ENCODE measurements at places on chromosomes 16 and 17. TPM values are rescaled to one million over a fixed set of nuclear protein-coding genes. Genes with fewer than 3 reads are reported as not detected.
A peak's percentile ranks its signal among the peaks of the same experiment; 100 is the strongest.

The CEMP1 gene
- total RNA-seq, result 0.32 TPM

DNA sequence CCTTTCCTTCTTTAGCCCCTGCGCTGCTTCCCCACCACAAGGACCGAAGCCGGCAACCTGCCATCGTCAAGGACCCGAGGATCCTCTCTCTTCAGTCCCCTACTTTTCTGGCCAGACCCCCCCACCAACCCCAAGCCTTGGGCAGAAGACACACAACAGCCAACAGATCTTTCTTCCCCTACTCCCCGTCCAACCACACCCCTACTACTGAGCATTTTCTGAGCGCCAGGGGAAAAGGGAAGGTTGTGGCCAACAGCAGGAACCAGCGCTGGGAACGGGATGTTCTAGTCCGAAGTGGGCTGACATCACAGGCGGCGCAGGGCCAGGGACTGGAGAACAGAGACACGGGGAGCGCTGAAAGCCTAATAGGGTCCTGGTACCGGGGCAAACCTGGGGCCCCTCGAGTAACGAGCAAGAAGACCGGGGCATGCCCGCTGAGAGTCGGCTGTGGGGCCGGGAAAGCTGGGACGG lies 528 bp downstream of the PER1 start:
- peaks cover 3% of the 10 kb centered on the region for H3K27me3 ChIP-seq
- peak overlapping the region; percentile 89 for H3K27ac ChIP-seq
- peaks cover 18% of the 10 kb centered on the region for H3K36me3 ChIP-seq
- DNase-seq, result no peak

- H3K36me3 ChIP-seq, result no peaks in the 10 kb centered on the region
- peak; percentile 78 for DNase-seq
- peaks cover 24% of the 10 kb centered on the region for H3K4me1 ChIP-seq
- H3K27me3 ChIP-seq, result no peaks in the 10 kb centered on the region
- no peak overlapping the region for H3K27ac ChIP-seq
- no peak overlapping the region for H3K4me3 ChIP-seq
Observed at GRCh38 chr17:76888661-76889060, 20.5 kb downstream of the MGAT5B start.

GRCh38 chr17:41784207-41784744 lies 2.2 kb downstream of the JUP start:
- H3K36me3 ChIP-seq, result no peaks in the 10 kb centered on the region
- H3K4me3 ChIP-seq, result peak overlapping the region; percentile 88
- peaks cover 44% of the 10 kb centered on the region for H3K4me1 ChIP-seq
- H3K27ac ChIP-seq, result peak overlapping the region; percentile 99
- DNase-seq, result peak; percentile 67
- H3K27me3 ChIP-seq, result no peaks in the 10 kb centered on the region

The SHISA6 gene
- total RNA-seq, result 1.1 TPM

The CDH13 gene
- total RNA-seq, result 0.48 TPM

DNA sequence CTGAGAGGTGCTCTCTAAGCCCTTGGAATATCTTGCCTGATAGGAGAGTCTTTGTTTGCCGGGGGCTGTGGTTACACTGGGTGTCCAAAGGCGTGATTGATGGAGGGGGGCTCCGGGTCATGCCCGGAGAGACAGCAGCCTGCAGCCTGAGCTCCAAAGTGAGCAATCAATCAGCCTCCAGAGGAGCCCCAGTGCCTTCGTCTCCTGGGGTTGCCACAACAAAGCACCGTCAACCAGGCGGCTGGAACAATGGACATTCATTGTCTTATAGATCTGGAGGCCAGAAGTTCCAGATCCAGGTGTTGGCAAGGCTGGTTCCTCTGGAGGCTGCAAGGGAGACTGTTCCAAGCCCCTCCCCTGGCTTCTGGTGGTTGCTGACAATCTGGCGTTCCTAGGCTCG lies 24.0 kb upstream of the GINS2 start:
- H3K27ac ChIP-seq, result no peak overlapping the region
- peaks cover 19% of the 10 kb centered on the region for H3K27me3 ChIP-seq
- H3K4me3 ChIP-seq, result no peak overlapping the region
- peaks cover 14% of the 10 kb centered on the region for H3K36me3 ChIP-seq

The KRT23 gene
- not detected for total RNA-seq

The PRRT2 gene
- total RNA-seq, result 20.5 TPM

DNA sequence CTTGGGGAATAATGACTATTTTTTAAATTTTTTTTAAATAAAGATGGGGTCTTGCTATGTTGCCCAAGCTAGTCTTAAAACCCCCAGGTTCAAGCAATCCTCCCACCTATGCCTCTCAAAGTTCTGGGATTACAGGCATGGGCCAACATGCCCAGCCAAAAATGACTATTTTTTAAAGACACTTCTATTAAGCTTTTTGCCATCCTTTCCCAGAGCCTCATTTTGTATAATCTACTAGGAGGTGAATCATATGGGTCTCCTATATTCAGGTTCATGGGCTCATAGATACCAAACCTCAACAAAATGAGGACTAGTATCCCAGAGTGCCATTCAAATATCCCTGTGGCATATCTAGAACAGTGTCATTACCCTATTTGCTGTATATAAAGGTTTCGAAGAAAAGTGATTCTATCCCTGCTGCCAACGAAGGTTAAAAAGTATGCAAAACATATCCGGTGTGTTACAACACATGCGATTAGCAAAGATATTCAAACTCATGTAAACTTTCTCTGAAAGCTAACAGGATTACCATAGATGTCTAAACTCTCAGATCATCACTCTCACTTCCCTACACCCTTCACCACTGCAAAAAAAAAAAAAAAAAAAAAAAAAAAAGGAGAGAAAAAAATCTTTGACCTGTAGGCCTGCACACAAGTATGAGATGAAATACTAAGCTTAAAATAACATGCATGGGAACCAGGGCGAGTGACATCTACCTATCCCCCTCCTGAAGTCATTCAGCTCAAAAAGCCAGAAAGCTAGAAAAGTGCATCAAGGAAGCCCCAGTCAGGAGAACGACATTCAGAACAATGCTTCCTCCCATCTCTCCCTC lies 23.5 kb downstream of the XPO6 start:
- H3K27me3 ChIP-seq, result no peaks in the 10 kb centered on the region
- no peak overlapping the region for H3K27ac ChIP-seq
- no peak overlapping the region for H3K4me3 ChIP-seq
- no peak for DNase-seq
- H3K4me1 ChIP-seq, result peaks cover 30% of the 10 kb centered on the region
- H3K36me3 ChIP-seq, result peaks cover 19% of the 10 kb centered on the region

DNA sequence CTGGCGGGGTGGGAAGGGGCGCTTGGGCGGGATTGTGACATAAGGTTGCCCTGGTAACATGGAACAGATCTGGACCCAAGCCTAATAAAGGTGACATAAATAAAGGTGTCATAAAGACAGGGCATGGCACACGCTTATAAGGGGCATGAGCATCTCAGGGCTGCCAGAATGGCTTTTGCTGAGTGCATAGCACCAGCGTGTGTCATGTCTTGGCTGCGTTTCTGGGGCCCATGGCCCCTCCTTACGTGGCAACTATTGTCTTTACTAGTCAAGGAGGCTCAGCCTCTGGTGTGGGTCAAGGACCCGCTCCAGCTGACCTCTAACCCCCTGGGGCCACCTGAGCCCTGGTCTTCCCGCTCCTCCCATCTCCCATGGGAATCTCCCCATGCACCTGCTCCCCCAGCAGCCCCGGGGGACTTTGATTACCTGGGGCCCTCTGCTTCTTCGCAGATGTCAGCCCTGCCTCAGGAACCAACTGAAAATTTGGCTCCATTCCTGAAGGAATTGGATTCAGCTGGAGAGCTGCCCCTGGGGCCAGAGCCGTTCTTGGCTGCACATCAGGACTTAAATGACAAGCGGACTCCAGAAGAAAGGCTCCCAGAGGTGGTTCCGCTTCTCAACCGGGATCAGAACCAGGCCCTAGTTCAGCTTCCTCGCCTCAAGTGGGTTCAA lies 13.9 kb downstream of the LRRC37B start:
- H3K27ac ChIP-seq, result no peak overlapping the region
- H3K27me3 ChIP-seq, result no peaks in the 10 kb centered on the region
- H3K36me3 ChIP-seq, result peaks cover 27% of the 10 kb centered on the region
- no peak for DNase-seq
- H3K4me1 ChIP-seq, result peaks cover 6% of the 10 kb centered on the region

The CIAO3 gene
- 50.9 TPM for total RNA-seq

DNA sequence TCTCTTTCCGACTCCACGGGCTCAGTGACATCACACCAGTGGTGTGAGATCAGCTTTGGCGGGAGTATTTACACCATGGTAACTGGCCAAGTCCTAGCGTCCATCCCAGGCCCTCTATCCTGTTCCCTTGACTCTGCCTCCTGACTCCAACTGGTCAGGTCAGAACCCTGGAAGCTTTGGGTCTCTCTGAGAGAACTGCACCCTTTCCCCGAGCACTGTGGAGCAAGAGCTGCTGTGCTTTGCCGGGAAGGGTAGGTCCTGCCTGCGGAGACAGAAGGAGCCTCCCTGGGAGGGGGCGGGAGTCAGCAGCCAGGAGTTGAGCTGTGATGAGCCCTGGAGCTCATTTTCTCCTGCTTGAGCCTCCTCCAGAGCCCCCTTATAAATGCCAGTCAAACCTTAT lies 212.1 kb upstream of the TNRC6C start:
- H3K27me3 ChIP-seq, result peaks cover 10% of the 10 kb centered on the region
- no peaks in the 10 kb centered on the region for H3K36me3 ChIP-seq
- H3K27ac ChIP-seq, result no peak overlapping the region
- H3K4me1 ChIP-seq, result peaks cover 40% of the 10 kb centered on the region
- peak; percentile 5 for DNase-seq
- H3K4me3 ChIP-seq, result no peak overlapping the region

DNA sequence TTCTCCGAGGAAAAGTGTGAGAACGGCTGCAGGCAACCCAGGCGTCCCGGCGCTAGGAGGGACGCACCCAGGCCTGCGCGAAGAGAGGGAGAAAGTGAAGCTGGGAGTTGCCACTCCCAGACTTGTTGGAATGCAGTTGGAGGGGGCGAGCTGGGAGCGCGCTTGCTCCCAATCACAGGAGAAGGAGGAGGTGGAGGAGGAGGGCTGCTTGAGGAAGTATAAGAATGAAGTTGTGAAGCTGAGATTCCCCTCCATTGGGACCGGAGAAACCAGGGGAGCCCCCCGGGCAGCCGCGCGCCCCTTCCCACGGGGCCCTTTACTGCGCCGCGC lies at the start of gene ERBB2:
Gene ERBB2, plus strand, starts transcription at position 247 of the 330 bp plus-strand sequence. CDS start 175 bp downstream, outside the sequence.
- peak within 1 kb of the TSS; percentile 96 for H3K27ac ChIP-seq
- H3K27me3 ChIP-seq, result no peaks in the 10 kb centered on the region
- H3K4me1 ChIP-seq, result peaks cover 73% of the 10 kb centered on the region
- peak; percentile 73 for DNase-seq
- peak within 1 kb of the TSS; percentile 95 for H3K4me3 ChIP-seq

GRCh38 chr16:84228256-84228838 lies 11.5 kb downstream of the KCNG4 start:
- H3K36me3 ChIP-seq, result no peaks in the 10 kb centered on the region
- no peaks in the 10 kb centered on the region for H3K27me3 ChIP-seq
- DNase-seq, result peak; percentile 40
- H3K4me3 ChIP-seq, result no peak overlapping the region
- H3K27ac ChIP-seq, result no peak overlapping the region

DNA sequence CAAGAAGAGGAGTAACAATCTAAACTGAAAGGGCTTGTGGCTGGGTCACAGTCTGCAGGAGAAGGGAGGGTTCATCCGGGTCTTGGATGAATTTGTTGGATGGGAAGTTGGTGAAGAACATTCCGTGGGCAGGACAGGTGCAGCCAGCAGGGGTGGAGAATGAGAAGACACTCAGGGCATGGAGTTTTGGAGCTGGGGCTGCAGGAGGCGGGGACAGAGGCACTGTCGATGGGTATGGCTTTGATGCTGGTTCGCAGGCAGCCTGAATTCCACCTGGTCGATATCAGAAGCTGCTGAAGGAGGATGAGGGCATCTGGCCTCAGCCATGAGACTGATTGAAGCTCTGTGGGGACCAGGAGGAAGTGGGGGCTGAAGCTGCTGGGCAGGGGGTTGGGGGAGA lies 36.1 kb upstream of the CBFA2T3 start:
- no peak overlapping the region for H3K4me3 ChIP-seq
- 0 out of 2 replicates have a peak, but pooled peaks cover 5% of the 10 kb centered on the region for H3K4me1 ChIP-seq
- DNase-seq, result no peak
- H3K36me3 ChIP-seq, result no peaks in the 10 kb centered on the region
- peaks cover 4% of the 10 kb centered on the region for H3K27me3 ChIP-seq

The GSDMA gene
- not detected for total RNA-seq

DNA sequence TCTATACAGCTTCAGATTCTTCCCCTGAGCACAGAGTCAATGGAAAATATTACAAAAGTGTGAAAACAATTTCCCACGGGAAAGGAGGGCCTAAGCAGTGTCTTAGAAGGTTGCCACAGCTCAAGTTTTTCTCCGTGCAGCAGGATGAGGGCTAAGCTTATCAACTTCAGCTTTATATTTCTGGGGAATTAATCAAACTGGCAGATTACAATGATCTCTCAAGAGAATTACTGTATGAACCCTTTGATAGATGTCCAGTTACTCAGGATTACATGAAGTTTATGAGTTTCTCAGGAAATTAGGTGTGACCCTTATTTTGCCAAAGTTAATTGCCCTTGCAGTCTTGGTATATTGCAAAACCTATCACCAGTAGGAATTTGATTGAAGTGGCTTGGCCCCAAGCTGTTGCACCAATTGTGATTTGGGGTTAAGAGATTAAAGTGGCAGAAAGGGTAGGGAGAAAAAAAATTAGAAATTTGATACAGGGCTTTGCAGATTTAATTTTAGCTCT lies 298.4 kb downstream of the MAP2K6 start:
- H3K27me3 ChIP-seq, result no peaks in the 10 kb centered on the region
- H3K36me3 ChIP-seq, result no peaks in the 10 kb centered on the region
- H3K4me3 ChIP-seq, result no peak overlapping the region
- H3K4me1 ChIP-seq, result no peaks in the 10 kb centered on the region

The TBC1D3L gene
- total RNA-seq, result 20.5 TPM

- H3K27me3 ChIP-seq, result no peaks in the 10 kb centered on the region
- no peak for DNase-seq
- H3K36me3 ChIP-seq, result 0 out of 2 replicates have a peak, but pooled peaks cover 2% of the 10 kb centered on the region
- peaks cover 83% of the 10 kb centered on the region for H3K4me1 ChIP-seq
- H3K27ac ChIP-seq, result peak overlapping the region; percentile 15
Observed at GRCh38 chr16:60203525-60204124, 1469.5 kb upstream of the GOT2 start.

GRCh38 chr16:87953308-87954215 lies 2.3 kb downstream of the BANP start:
- peak overlapping the region; percentile 82 for H3K27ac ChIP-seq
- peaks cover 35% of the 10 kb centered on the region for H3K4me1 ChIP-seq
- peaks cover 22% of the 10 kb centered on the region for H3K36me3 ChIP-seq
- no peaks in the 10 kb centered on the region for H3K27me3 ChIP-seq
- no peak for DNase-seq

GRCh38 chr16:521381-522210 lies 5.9 kb upstream of the CAPN15 start:
- H3K4me1 ChIP-seq, result peaks cover 8% of the 10 kb centered on the region
- no peak overlapping the region for H3K4me3 ChIP-seq
- H3K27ac ChIP-seq, result no peak overlapping the region
- H3K36me3 ChIP-seq, result peaks cover 4% of the 10 kb centered on the region

GRCh38 chr16:67441907-67442306 lies 11.0 kb downstream of the HSD11B2 start:
- H3K4me3 ChIP-seq, result no peak overlapping the region
- H3K27me3 ChIP-seq, result no peaks in the 10 kb centered on the region
- H3K36me3 ChIP-seq, result peaks cover 3% of the 10 kb centered on the region
- H3K27ac ChIP-seq, result no peak overlapping the region

DNA sequence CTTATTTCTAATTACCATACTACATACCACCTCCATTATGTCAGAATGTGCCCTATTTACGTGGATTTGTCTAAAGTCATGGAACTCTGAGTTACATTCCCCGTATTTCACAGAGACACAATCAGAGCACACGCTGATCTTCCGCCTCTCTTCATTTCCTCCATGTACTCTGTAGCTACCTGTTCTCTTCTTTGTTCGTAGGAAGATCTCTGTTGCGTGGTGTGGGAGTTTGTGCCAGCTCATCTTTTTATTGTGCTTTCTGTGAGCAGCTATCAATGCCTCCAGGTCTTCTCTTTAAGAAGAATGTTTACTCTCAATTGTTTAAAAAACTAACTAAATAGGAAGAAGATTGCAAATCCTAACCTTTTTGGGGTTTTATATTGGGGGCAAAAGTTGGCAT lies 26.9 kb downstream of the NLRC5 start:
- no peak overlapping the region for H3K27ac ChIP-seq
- no peak overlapping the region for H3K4me3 ChIP-seq
- H3K36me3 ChIP-seq, result no peaks in the 10 kb centered on the region

Data from WTC11 (cell line).